ENCODE measurements at places on chromosomes 12 and 14.

GRCh38 chr12:26496170-26496569 lies 300.8 kb downstream of the SSPN start:
- DNase-seq, result no peak

GRCh38 chr14:100192250-100192671 lies 32.8 kb upstream of the DEGS2 start:
- DNase-seq, result peak; percentile 37

DNA sequence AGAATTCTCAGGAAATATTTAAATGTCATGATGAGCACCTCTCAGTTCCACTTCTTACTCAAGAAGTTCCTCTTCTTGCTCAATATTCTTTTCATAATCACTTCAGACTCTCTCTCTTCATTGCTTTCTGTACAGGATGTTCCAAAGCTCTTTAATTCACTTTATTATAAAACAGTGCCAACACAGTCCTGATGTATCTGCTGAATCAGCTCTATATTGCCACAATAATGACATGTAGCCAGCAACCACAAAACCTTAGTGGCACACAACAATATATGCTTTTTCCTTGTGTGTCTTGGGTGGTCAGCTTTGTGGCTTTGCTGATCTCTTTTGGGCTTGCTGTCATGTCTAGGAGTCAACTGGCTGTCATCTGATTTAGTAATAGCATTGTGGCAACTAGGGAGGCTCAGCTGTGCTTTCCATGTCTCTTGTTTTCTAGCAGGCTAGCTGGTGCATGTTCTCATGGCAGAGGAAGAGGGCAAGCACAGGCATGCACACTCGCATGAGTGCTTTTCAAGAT lies 52.8 kb upstream of the SLC2A13 start:
- no peak for DNase-seq

DNA sequence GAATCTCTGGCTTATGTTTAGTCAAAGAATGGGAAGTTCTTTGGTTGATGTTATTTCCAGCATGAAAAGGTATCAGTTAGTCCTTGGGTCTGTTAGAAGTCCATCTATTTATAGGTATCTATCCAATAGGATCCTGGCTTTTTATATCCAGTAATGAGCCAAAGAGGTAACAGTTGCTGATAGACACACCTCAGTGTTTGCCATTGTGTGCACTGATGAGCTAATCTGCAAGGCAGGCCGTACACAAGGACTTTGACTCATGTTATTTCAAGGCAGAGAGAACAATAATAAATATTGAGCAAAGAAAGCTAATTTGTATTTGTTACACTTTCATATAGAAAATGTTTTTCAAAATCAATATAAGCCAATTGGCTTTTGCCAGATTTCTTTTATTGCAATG lies 56.4 kb downstream of the GLT1D1 start:
- no peak for DNase-seq

- DNase-seq, result peak; percentile 59
Measured at GRCh38 chr12:132194056-132194455, 49.8 kb downstream of the NOC4L start.

DNA sequence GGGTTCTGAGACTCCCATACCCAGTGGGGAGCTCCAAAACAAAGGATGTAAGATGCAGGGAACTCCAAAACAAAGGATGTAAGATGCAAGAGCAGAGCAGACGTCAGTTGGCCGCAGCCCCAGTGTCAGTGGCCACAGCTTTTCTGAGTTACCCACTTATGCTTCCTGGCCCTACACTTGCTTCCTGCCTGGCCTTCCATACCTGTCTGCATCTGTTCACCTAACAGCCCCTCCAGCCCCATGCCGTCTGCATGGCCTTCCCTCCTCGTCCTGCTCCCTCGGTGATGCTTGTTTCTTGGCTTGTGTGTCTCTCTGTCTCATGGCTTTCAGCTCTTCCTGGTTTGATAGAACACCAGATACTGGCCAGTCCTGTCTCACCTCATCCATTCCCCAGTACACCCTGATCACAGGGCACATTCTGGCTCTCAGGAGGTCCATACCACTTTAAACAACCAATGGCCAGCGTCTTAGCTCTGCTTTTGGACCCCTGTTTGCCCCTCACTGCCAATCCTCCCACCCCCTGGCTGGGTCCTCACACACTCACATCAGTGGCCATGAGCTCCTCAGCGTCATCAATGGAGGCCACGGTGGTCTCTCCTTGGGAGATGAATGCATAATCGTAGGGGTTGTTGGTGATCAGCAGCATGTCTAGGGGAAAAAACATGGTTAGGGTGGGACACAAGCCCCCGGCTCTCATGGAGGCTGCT lies 5.3 kb downstream of the MYH7 start:
- DNase-seq, result no peak

- no peak for DNase-seq
Measured at GRCh38 chr14:51520087-51520486, 131.6 kb upstream of the FRMD6 start.

DNA sequence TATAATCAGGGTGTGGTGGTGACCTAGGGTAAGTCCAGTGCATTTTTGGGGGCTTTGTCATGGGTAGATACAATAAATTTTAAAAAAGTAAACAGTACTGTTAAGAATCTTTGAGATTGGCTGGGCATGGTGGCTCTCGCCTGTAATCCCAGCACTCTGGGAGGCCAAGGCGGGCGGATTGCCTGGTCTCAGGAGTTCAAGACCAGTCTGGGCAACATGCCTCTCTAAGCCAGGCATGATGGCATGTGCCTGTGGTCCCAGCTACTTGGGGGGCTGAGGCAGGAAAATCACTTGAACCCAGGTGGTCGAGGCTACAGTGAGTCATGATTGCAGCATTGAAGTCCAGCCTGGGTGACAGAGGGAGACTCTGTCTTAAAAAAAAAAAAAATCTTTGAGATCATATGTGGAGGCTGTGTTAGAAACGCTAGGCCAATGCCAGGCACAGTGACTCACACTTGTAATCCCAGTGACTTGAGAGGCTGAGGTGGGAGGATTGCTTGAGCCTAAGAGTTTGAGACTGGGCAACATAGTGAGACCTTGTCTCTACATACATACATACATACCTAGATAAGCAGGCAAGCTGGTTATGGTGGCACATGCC lies 67.7 kb downstream of the PRKCH start:
- DNase-seq, result peak; percentile 48

GRCh38 chr12:87511371-87511770 lies 517.8 kb downstream of the C12orf50 start:
- DNase-seq, result no peak

DNA sequence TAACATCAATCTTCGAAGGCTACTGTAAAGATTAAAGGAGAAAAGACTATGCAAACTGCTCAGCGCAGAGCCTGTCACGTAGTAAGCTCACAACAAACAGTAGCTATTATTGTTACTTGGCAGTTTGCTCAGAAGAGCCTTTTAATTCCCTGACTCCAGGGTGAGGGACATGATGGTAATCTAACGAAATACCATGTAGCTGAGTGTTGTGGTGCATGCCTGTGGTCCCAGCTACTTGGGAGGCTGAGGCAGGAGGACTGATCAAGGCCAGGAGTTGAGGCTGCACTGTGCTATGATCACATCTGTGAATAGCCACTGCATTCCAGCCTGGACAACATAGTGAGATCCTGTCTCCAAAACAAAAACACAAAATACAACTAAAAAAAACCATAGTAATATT lies 22.8 kb downstream of the HEBP1 start:
- DNase-seq, result no peak

DNA sequence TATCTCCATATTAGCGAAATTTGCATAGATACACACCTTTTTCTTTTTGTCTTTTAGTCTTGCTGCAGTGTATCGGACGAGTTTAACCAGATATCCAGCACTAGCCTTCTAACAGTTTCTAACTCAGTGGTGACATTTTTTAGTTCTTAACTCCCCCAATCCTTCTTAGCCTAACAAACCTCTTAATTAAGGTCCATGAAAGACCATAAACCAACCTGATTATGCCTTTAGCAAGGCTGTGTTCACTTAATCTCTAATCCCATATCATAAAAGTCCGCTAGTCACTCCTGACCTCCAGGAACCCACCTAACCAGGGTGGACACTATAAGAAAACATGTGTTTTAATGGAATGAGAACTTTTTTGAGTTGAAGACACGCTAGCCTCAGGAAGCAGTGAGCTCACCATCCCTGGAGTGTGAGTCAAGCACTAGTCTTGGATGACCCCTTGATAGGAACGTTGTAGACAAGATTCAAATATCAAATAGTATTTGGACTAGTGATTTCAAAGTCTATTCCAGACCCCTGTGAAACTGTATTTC lies 9.5 kb downstream of the CDKN1B start:
- DNase-seq, result no peak

DNA sequence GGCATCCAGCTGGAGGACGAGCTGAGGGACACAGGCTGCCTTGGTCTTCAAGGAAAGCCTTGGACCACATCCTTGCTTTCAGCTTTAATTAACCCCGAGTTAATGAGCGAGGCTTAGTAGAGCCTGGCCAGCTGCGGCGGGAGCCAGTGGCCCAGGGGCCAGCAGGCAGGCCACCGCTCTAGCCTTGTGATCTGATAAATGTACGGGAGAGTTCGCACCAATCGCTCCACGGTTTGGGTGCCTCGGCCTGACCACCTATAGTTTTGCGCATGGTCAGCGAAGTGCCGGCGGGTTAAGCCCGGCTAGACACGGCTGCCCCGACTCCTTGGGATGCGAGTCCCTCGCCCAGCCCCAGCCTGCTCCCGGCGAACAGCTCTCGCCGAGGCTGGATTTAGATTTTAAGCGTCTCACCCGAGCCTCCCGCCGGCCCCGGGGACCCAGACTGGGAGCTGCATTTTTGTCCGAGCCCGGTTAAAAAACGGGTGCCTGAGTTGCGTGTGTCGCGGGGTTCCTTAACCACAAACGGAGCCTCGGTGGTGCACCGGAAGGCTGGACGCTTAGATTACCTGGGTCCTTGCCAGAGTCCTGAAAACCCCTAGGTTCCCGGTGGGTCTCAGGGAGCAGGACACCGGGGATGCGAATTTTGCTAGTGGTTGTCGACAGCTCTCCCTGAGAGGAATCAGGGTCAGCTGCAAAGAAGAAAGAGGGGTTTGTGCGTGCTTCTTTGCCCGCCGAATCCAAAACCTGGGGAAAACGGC lies 2.9 kb upstream of the HOXC12 start:
- DNase-seq, result no peak

DNA sequence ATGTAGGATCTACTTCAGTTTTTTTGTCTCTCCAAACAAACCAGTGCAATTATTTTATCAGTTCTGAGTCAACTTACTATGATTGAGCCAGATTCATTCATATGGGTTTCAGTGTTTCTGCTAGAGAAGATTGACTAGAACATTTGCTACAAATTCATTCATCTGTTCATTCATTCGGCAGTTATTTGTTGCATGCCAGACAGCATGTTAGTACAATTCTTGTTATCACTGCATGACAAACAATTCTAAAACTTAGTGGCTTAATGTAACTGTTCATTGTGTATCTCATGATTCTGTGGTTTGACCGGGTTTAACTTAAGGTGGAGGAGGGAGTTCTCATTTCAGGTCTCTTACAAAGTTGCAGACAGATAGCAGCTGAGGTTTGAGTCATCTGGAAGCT lies 52.3 kb downstream of the POLR3B start:
- DNase-seq, result no peak

DNA sequence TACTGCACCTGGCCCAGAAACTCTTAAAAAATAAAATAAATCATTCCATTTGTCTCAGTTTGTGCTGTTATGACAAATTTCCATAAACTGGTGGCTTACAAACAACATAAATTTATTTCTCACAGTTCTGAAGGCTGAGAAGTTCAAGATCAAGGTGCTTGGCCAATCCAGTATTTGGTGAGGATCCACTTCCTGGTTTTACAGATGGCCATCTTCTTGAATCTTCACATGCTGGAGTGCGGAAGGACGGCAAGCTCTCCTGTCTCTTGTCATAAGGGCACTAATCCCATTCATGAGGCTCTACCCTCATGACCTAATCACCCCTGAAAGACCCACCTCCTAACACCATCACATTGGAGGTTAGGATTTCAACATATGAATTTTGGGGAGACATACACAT lies 29.9 kb upstream of the MYBPC1 start:
- DNase-seq, result no peak

GRCh38 chr12:5586201-5586600 lies 154.3 kb downstream of the NTF3 start:
- no peak for DNase-seq

GRCh38 chr14:56555921-56556570 lies 23.6 kb upstream of the TMEM260 start:
- no peak for DNase-seq

GRCh38 chr12:120797677-120798642 lies 72.3 kb downstream of the ACADS start:
- DNase-seq, result no peak

- DNase-seq, result no peak
Measured at GRCh38 chr14:99255621-99256482, 16.1 kb downstream of the BCL11B start.

DNA sequence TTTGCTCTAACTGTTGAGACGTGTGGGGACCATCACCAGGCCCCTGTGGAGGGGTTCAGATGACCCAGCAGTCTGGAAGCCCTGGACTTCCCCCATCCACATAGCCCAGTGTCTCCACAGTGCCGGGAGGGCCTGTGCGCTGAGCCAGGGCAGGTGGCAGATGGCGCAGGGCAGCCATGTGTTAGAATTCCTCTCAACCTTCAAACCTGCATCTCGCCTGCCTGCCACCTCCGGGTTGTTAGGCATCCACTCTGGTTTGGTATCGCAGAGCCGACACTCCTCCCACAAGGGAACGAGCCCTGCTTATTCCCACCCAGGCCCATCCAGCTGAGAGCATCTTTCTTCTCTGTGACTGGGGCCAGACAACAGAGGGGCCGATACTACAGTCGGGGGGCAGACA lies 84.5 kb downstream of the ADGRD1 start:
- no peak for DNase-seq

DNA sequence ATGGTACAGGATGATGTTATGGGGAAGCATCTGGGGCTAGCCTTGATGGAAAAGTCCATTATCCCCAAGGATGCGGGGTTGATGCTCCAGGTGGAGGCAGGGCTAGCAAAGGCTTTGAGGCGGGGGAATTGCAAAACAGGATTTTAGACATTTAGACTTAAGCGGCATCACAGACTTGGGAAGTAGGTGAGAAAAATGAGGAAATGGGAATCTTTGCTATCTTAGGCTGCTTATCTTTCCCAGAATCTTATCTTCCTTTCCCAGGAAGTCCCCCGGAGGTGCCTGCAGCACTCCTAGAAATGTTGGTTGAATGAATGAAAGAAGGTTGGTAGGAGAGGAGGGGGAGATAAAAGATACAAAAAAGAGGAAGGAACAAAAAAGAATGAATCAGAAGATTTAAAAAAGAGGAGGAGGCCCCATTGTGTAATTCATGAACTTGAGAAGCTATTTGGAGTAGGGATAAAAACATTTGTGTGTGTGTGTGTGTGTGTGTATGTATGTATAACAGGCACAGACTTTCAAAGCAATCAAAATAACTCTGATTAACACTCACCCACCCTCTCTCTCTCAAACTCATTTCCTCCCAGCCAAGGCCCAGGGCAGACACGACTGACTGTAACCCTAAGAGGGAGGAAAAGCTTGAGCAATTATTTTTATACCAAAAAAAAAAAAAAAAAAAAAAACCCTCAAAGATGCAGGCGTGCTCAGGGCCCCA lies 62.5 kb upstream of the TBX3 start:
- DNase-seq, result no peak

DNA sequence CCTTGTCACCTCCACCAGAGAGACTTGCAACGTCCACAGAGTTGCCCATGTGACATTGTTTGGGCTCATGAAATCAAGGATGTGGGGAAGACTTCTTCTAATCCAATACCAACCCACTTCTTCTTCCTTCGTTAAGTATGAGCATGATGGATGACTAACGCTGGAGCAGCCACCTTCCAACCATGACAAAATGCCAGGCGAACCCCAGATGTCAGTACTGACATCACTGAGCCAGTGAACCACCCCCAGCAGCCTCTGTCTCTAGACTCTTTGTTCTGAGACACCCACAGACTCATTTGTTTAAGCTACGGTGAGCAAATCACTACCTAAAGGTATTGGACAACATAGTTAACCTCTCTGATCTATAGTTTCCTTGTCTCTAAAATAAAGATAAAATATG lies 123.7 kb downstream of the GRIN2B start:
- no peak for DNase-seq

Measured in stimulated activated CD8-positive, alpha-beta memory T cell treated with anti-CD3 and anti-CD28 coated beads, Interleukin-4, amount 100 ng/mL, for 48 hours (primary cell).